Upper lobe of right lung (tissue), 1 donor: ENCODE measurements at places on chromosomes 3 and 15. TPM values are rescaled to one million over a fixed set of nuclear protein-coding genes. Genes with fewer than 3 reads are reported as not detected.

The SECISBP2L gene
- 119 TPM for total RNA-seq

The ZWILCH gene
- 4.6 TPM for total RNA-seq

The CHRFAM7A gene
- 1.1 TPM for total RNA-seq

The PPP2R3A gene
- total RNA-seq, result 7.4 TPM

The FBN1 gene
- 46.9 TPM for total RNA-seq

The INKA1 gene
- 6.6 TPM for total RNA-seq

The MYRIP gene
- 5.9 TPM for total RNA-seq

The COMMD4 gene
- 57.5 TPM for total RNA-seq

The CPEB1 gene
- 2.5 TPM for total RNA-seq

The RYR3 gene
- 0.61 TPM for total RNA-seq

The DUOX2 gene
- 3.8 TPM for total RNA-seq

The VIPR1 gene
- 184 TPM for total RNA-seq

The SCAP gene
- total RNA-seq, result 66.5 TPM

The CPNE9 gene
- 0.90 TPM for total RNA-seq

The MOBP gene
- total RNA-seq, result not detected

The CELF6 gene
- total RNA-seq, result 5.4 TPM

The BFSP2 gene
- not detected for total RNA-seq

The ARPIN gene
- total RNA-seq, result 30.5 TPM

The SI gene
- not detected for total RNA-seq

The TMEM40 gene
- not detected for total RNA-seq

The OR4F15 gene
- total RNA-seq, result not detected

The EFCC1 gene
- 17.2 TPM for total RNA-seq

The GOLGA8G gene
- total RNA-seq, result not detected

The SLC28A1 gene
- not detected for total RNA-seq

The DOCK3 gene
- 2.7 TPM for total RNA-seq

The ALDH1L1 gene
- total RNA-seq, result 3.3 TPM

The C3orf80 gene
- 1.3 TPM for total RNA-seq

The FMN1 gene
- 33.5 TPM for total RNA-seq

The KLF15 gene
- total RNA-seq, result 44.6 TPM

The RIOX2 gene
- 20.5 TPM for total RNA-seq

The ADAMTS17 gene
- total RNA-seq, result 6.2 TPM

The BCL2A1 gene
- total RNA-seq, result 91.1 TPM

The RTP4 gene
- total RNA-seq, result 5.6 TPM

The CCR1 gene
- total RNA-seq, result 40.9 TPM

The CDV3 gene
- total RNA-seq, result 184 TPM

The IP6K1 gene
- 39.5 TPM for total RNA-seq

The MCTP2 gene
- total RNA-seq, result 35.3 TPM

The CELSR3 gene
- 1.2 TPM for total RNA-seq

The RLBP1 gene
- total RNA-seq, result not detected

The HSPBAP1 gene
- total RNA-seq, result 15.1 TPM

The CD96 gene
- total RNA-seq, result 9.5 TPM

The TNIK gene
- 35.3 TPM for total RNA-seq

The SNTN gene
- total RNA-seq, result not detected

The ALDH1A2 gene
- total RNA-seq, result 27.3 TPM

The MESP2 gene
- total RNA-seq, result not detected

The SLC12A1 gene
- not detected for total RNA-seq

The CACNA2D2 gene
- 119 TPM for total RNA-seq

The MINAR1 gene
- total RNA-seq, result 0.26 TPM

The GPR176 gene
- 4.6 TPM for total RNA-seq
